ENCODE measurements at places on chromosomes 11 and 22. TPM values are rescaled to one million over a fixed set of nuclear protein-coding genes. Genes with fewer than 3 reads are reported as not detected.

DMC1 gene
- polyA plus RNA-seq = 0.74 TPM

SORL1 gene
- polyA plus RNA-seq = 13.5 TPM

- DNase-seq = no peak
- H3K4me3 ChIP-seq = no peak overlapping the region
- H3K27me3 ChIP-seq = no peaks in the 10 kb centered on the region
- H3K36me3 ChIP-seq = no peaks in the 10 kb centered on the region
- H3K27ac ChIP-seq = no peak overlapping the region
Measured at GRCh38 chr11:26268980-26269660, 62.8 kb upstream of the ANO3 start.

OR52I1 gene
- polyA plus RNA-seq = not detected

CBX6 gene
- polyA plus RNA-seq = 45.4 TPM

H19 gene
- polyA plus RNA-seq = 26.2 TPM

DNA sequence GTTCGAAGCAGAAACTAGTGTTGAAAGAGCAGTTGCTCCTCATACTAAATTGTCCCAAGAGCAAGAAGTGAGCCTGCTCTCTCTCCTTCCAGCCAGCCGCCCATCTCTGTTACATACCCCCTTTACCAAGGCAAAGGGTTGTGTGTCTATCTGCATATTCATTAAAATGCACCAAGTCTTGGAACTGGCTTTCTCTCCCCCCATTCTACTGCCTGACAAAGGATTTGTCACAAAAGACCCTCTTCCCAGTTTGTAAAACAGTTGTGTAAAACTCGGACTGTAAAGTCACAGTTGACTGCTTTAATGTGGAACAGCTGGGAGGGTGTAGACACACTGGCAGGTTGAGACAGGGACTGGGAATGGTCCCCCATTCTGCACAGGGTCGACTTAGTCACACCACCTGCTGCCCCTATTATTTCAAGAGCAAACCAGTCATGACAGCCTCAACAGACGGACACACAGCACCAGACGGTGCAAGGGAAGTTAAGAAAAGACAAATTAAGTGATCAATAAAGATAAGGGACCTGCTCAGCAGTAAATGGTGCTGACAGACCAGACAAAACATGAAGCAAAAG is 60.0 kb upstream of the HTATIP2 start:
- no peak for DNase-seq
- H3K4me3 ChIP-seq = no peak overlapping the region
- no peaks in the 10 kb centered on the region for H3K4me1 ChIP-seq
- H3K36me3 ChIP-seq = no peaks in the 10 kb centered on the region
- H3K27ac ChIP-seq = no peak overlapping the region

PIH1D2 gene
- 3.1 TPM for polyA plus RNA-seq

DNA sequence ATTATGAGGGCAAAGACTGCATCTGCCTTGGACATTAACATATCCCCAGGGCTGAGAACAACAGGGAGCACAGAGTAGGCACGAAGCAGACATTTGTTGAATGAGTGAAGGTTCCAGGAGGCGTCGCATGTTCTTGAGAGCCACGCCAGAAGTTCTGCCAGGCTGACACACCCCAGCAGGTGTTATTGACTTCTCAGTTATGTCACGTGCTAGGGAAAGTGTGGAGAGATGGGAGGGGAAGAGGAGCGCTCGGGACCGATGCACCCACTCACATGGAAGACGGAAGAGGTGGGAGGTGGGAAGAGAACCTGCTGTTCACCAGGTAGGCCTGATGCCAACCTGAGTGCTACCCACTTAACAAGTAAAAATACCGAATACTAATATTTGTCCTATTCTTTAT is 232.8 kb downstream of the LARGE1 start:
- no peak for DNase-seq
- no peak overlapping the region for H3K4me3 ChIP-seq
- H3K36me3 ChIP-seq = no peaks in the 10 kb centered on the region
- no peak overlapping the region for H3K27ac ChIP-seq
- H3K4me1 ChIP-seq = no peaks in the 10 kb centered on the region

- no peak overlapping the region for H3K4me3 ChIP-seq
- no peak for DNase-seq
- H3K27ac ChIP-seq = no peak overlapping the region
- H3K27me3 ChIP-seq = no peaks in the 10 kb centered on the region
- peaks cover 12% of the 10 kb centered on the region for H3K4me1 ChIP-seq
Measured at GRCh38 chr22:21841422-21841821, 26.0 kb downstream of the MAPK1 start.

LIF gene
- polyA plus RNA-seq = 14.8 TPM

DNA sequence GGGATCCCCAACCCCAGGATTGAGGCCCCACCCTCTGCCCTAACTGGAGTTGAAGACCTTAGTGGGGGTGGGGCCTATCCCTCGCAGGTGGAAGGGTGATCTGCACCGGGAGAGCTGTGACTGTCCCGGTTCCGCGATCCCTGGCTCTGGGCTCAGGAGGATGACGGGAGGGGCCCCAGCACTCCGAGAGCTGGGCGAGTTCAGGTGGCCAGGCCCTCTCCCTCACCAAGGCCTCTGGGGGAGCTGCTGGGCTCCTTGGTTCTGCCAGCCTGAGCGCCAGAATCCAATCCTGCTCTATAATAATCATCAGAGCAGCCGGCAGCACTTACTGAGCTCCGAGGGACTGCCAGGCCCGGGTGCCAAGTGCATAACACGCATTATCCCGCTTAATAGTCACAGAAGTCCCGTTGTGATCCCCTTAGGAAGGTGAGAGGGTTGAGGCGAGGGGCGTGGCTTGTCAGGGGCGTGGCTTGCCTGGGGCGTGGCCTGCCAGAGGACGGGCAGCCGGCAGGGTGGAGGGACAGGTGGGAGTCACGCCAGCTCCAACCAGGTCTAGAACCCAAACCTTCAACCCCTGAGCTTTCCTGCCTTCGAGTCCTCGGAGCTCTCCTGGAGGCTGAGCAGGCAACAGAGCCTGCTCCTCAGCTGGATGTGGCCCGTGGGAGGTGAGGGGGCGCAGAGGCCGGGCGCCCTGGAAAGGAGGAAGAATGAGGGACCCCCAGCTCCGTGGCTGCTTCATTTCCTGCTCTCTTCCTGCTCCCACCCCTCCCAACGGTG is 7.3 kb upstream of the SYT7 start:
- peaks cover 19% of the 10 kb centered on the region for H3K4me1 ChIP-seq
- no peaks in the 10 kb centered on the region for H3K27me3 ChIP-seq
- peak overlapping the region; percentile 70 for H3K27ac ChIP-seq
- no peaks in the 10 kb centered on the region for H3K36me3 ChIP-seq
- peak overlapping the region; percentile 15 for H3K4me3 ChIP-seq

GRCh38 chr11:44008698-44009097 is 39.1 kb upstream of the ACCSL start:
- DNase-seq = no peak
- no peaks in the 10 kb centered on the region for H3K36me3 ChIP-seq
- no peaks in the 10 kb centered on the region for H3K4me1 ChIP-seq
- no peaks in the 10 kb centered on the region for H3K27me3 ChIP-seq
- no peak overlapping the region for H3K27ac ChIP-seq
- no peak overlapping the region for H3K4me3 ChIP-seq

OR9G4 gene
- polyA plus RNA-seq = not detected

KRTAP5-7 gene
- polyA plus RNA-seq = not detected

TTC12 gene
- 9.2 TPM for polyA plus RNA-seq

- DNase-seq = peak; percentile 61
- H3K4me3 ChIP-seq = no peak overlapping the region
- H3K27me3 ChIP-seq = peaks cover 3% of the 10 kb centered on the region
- no peaks in the 10 kb centered on the region for H3K36me3 ChIP-seq
- H3K27ac ChIP-seq = no peak overlapping the region
Measured at GRCh38 chr11:64021757-64022093, 14.0 kb upstream of the FLRT1 start.

LINC01488 gene
- 0.71 TPM for polyA plus RNA-seq

- no peaks in the 10 kb centered on the region for H3K36me3 ChIP-seq
- peaks cover 90% of the 10 kb centered on the region for H3K4me1 ChIP-seq
- no peak for DNase-seq
- H3K27me3 ChIP-seq = no peaks in the 10 kb centered on the region
- H3K4me3 ChIP-seq = no peak overlapping the region
Measured at GRCh38 chr11:114079511-114080065, 20.1 kb downstream of the ZBTB16 start.

GRCh38 chr22:39242595-39243438 is 2.0 kb downstream of the PDGFB start:
- peak; percentile 79 for DNase-seq
- peaks cover 30% of the 10 kb centered on the region for H3K4me1 ChIP-seq
- H3K36me3 ChIP-seq = no peaks in the 10 kb centered on the region
- H3K27me3 ChIP-seq = peaks cover 14% of the 10 kb centered on the region
- peak overlapping the region; percentile 34 for H3K4me3 ChIP-seq

OR10A2 gene
- 0.12 TPM for polyA plus RNA-seq

DNA sequence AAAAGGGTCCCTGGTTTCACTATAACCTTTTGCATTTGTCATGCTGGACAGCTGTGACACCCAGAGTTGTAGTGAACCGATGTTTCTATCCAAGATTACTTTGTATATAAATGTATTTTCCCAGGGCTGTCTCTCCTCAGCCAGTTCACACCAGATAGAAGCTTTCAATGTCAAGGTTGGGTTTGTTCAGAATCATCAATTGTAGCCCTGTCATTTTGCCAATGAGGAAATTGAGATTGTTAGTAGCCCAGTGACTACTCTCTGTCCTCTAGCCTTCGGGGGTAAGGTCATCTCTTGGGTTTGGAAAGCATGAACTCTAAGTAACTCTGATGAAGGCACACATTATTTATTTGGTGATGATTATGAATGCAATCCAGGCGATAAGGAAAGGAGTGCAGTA is 165.6 kb downstream of the DBX1 start:
- peak overlapping the region; percentile 85 for H3K27ac ChIP-seq
- H3K27me3 ChIP-seq = no peaks in the 10 kb centered on the region
- H3K4me3 ChIP-seq = no peak overlapping the region
- no peaks in the 10 kb centered on the region for H3K36me3 ChIP-seq
- H3K4me1 ChIP-seq = peaks cover 22% of the 10 kb centered on the region
- DNase-seq = no peak

ARVCF gene
- 23.8 TPM for polyA plus RNA-seq

SPTBN2 gene
- 177 TPM for polyA plus RNA-seq

CYTH4 gene
- 0.24 TPM for polyA plus RNA-seq

DNA sequence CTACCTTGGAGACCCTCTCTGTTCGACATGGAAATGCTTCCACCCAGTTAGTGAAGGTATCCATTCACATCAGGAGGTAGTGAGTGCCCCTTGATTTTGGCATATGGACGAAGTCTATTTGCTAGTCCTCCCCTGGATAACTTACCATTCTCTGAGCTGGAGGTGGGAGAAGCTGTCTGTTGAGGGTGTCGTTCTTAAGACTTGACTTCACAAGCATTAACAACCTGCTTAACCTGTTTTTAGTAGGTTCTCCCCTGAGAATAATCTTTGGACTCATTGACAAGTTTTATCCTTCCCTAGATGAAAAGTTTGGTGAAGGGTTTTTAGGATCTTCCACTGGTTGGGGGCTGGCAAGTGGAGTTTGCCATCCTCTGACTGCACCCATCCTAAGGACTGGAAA is 1053.8 kb upstream of the CNTN5 start:
- no peaks in the 10 kb centered on the region for H3K27me3 ChIP-seq
- no peaks in the 10 kb centered on the region for H3K36me3 ChIP-seq
- H3K27ac ChIP-seq = no peak overlapping the region
- no peaks in the 10 kb centered on the region for H3K4me1 ChIP-seq
- no peak overlapping the region for H3K4me3 ChIP-seq

GRCh38 chr11:17778956-17779860 is 44.6 kb downstream of the KCNC1 start:
- no peaks in the 10 kb centered on the region for H3K27me3 ChIP-seq
- H3K4me1 ChIP-seq = no peaks in the 10 kb centered on the region
- H3K27ac ChIP-seq = no peak overlapping the region
- no peak overlapping the region for H3K4me3 ChIP-seq

- H3K27ac ChIP-seq = no peak overlapping the region
- H3K36me3 ChIP-seq = no peaks in the 10 kb centered on the region
- H3K4me3 ChIP-seq = no peak overlapping the region
- H3K4me1 ChIP-seq = no peaks in the 10 kb centered on the region
- DNase-seq = no peak
Measured at GRCh38 chr11:91984033-91984584, 240.5 kb upstream of the FAT3 start.

ARL2 gene
- polyA plus RNA-seq = 126 TPM

Data from hepatocyte (in vitro differentiated cells).